ENCODE measurements at places on chromosomes 6 and 20.

DNA sequence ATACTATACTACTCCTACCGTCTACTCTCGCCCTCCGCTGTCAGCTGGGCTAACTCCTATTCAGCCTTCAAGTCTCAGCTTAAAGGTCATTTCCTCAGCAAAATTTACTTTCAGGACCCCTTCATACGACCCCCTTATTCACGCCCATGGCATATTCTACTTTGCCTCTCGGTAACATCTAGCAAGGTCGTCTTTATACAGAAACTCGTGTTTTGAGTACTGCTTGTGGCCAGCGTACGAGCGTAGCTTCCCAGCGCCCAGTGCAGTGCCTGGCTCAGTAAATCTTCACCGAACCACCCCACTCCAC lies 546 bp downstream of the CRNKL1 start:
- DNase-seq = no peak

GRCh38 chr6:47262231-47262630 lies 47.5 kb downstream of the TNFRSF21 start:
- DNase-seq = no peak

- no peak for DNase-seq
Measured at GRCh38 chr6:3228046-3228671, 706 bp upstream of the TUBB2B start.

GRCh38 chr6:48476257-48476656 lies 365.3 kb upstream of the PTCHD4 start:
- DNase-seq = no peak

DNA sequence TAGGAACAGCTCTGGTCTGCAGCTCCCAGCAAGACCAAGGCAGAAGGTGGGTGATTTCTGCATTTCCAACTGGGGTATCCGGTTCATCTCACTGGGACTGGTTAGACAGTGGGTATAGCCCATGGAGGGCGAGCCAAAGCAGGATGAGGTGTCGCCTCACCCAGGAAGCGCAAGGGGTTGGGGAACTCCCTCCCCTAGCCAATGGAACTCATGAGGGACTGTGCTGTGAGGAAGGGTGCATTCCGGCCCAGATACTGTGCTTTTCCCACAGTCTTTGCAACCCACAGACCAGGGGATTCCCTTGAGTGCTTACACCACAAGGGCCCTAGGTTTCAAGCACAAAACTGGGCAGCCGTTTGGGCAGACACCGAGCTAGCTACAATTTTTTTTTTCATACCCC lies 21.8 kb downstream of the HDDC2 start:
- DNase-seq = no peak

- no peak for DNase-seq
Measured at GRCh38 chr6:1884313-1884712, 274.6 kb downstream of the FOXC1 start.

- DNase-seq = no peak
Measured at GRCh38 chr6:50815436-50816114, 3.1 kb upstream of the TFAP2B start.

- no peak for DNase-seq
Measured at GRCh38 chr6:124867121-124867520, 95.1 kb upstream of the RNF217 start.

- no peak for DNase-seq
Measured at GRCh38 chr6:65933390-65933789, 226.4 kb upstream of the EYS start.

DNA sequence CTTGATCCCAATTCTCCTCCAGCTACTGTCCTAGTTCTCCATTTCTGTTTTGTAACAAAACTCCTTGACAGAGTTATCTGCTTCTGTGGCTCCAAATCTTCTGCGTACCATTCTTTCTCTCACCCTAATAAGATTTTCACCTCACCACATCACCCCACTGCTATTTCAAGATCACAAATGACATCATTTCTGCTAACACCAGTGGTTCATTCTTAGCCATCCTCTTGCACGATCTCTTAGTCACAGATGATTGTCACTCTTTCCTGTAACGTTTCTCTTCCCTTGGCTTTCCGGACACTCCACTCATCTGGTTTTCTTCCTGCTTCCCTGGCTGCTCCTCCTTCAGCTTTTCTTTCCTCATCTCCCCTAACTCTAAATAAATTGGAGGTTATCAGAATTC lies 56.8 kb upstream of the FABP7 start:
- DNase-seq = no peak

- DNase-seq = no peak
Measured at GRCh38 chr20:7505152-7505834, 435.0 kb downstream of the HAO1 start.

- DNase-seq = peak; percentile 4
Measured at GRCh38 chr20:58718121-58718563, 25.5 kb downstream of the NPEPL1 start.

DNA sequence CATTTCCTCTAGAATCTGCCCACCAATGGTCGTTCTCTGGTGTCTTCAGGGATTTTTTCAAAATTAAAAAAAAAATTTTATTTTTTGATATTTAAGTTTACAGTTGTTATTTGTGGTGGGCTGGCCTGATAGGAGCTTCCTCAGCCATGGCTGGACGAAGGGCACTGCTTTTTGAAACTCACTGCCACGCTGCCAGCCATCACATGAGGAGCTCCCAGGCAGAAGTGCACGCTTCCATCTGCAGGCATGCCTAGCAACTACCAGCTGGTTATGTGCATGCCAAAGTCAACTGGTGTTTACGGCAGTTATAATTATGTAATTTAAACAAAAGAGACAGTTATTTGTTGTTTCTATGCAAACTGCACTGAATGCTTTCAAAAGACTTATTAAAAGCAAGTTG lies 105.1 kb downstream of the IRF4 start:
- no peak for DNase-seq

DNA sequence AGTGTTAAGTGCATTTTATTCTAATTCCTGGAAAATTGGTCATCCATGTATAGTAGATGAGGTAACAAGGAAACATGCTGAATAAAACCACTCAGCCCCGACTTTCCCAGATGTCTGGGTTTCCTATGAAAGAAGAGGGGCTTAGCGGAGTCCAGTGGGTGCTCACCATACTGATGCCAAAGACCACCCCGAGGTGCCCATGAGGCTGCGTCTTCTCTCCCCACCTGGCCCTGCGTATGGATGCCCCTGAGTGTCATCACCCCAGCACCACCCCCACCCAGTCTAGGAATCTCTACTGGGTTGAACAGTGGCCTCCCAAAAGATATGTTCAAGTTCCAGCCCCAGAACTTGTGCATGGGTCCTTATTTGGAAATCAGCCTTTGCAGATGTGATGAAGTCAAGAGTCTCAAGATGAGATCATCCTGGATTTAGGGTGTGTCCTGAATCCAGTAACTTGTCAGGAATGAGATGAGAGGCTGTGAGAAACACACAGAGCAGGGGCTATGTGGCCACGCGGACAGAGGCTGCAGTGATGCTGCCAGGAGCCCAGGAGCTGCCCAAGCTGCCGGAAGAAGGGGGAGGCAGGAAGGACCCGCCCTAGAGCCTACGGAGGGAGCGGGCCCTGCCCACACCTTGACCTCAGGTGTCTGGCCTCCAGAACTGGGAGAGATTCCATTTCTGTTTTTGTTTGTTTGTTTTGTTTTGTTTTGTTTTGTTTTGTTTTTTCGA lies 124.6 kb upstream of the CDH4 start:
- DNase-seq = no peak

Measured in activated CD4-positive, alpha-beta T cell treated with anti-CD3 and anti-CD28 coated beads, Interleukin-2, amount 10 ng/mL, durations not matched to agents 7 days and 5 days (primary cell).